ENCODE measurements at places on chromosomes 4 and X.

DNA sequence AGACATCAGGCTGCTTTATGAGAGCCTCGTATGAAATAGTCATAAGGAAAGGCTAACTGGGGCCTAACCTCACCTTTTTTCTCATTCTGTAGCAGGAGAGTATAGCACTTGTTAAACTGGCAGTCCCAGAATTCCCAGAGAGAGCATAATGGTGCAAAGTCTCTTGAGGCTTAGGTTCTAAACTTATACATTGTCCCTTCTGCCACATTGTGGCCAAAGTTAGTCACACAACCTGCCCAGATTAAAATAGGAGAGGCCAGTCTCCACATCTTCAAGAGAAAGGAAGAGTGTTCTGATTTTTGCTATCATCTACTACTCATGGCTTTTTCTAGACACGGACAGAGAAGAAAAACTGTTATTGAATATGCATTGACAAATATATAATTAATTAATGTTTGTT, 1588.9 kb upstream of the PCDH7 start:
- DNase-seq = no peak

DNA sequence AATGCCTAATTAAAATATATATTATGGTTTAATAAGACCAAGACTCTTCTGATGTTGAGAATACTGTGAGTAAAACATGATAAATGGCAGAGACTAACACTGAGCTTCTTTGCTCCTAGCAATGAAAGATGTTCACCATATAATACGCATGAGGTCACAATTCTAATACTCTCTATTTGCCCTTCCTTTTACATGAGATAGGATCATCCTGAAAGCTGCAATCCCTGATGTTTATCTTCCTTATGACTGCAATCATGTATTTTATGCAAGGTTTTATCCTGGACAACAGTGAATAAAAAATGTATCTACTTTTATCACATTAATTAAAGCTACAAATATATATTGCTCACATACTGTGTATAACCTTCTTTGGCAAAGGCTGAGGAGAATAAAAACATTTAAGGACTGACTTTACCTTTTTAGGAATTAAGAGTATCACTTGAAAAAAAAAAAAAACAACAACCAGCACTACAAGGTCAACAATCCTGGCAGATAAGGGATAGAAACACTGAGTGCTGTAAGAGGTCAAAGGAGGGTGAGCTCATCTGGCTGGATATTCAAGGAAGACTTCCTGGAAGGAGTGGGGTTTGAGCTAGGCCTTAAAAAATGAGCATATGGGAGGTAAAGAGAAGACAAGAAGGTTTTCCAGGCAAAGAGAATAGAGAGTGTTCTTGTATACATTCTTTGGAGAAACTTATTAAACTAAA, 99.9 kb downstream of the AREG start:
- no peak for DNase-seq

- DNase-seq = no peak
These were observed 151.6 kb downstream of the AASDH start for GRCh38 chr4:56235725-56236124.

- no peak for DNase-seq
These were observed 201.3 kb upstream of the CTSO start for GRCh38 chr4:156154978-156155377.
